SHP77 treated with DMSO at 0.1 percent for 48 hours (cell line): ENCODE measurements at places on chromosomes 3 and 15.

DNA sequence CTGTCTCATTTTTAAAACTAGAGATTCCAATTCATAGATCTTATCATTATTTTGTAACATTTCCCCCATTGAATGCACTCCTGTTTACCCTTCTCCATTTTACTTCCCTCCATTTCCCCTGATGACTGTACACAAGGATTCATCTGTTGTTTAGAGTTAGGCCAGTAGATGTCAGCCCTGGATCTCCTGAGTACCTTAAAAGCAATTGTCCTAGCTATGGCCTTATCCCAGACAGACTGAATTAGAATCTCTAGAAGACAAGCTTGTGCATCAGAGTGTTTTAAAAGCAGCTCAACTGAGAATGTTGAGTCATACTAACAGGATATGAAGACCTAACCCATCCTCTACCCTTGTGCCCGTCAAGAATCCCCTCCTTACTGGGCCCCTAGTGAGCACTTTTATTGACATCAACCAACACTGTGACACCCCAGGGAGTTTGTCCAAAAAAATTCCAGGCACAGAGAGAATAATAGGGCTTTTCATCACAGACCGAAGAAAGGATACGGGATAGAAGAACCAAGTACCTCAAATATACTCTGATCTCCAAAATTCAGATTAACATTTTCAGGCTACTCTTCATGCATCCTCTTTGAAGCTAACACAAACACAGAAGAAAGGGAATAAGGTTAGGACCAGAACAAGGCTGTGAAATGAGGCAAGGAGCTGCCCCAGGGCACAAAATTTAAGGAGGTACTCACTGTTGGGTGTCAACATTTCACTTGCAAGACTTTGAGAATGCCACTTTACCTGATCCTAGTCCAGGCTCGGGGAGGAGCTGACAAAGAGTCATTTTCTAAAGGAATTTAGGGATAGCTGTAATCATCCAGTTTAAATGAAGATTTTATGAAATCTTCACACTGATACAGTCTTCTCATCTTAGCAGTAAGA is 17.1 kb downstream of the ZBED2 start:
- no peak for DNase-seq

DNA sequence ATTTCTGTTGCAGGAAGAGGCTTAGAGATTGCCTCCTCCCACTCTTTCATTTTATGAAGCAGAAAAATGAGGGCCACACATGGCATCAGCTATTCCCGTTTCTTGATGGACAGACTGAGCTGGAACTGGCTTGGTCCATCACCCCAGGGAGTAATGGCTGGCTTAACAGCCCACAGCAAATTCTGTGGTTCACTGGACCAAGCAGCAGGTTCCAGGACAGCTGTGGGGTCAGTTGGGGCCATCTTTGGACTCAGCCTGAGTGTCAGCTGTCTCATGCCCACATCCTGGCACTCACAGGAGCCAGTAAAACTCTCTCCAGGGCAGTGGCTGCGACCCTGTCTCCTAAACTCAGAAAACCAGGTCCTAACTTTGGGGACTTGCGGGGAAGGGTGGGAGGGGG is 36.5 kb downstream of the ZDHHC19 start:
- DNase-seq, result no peak

GRCh38 chr3:36405190-36405589 is 24.9 kb downstream of the STAC start:
- no peak for DNase-seq

DNA sequence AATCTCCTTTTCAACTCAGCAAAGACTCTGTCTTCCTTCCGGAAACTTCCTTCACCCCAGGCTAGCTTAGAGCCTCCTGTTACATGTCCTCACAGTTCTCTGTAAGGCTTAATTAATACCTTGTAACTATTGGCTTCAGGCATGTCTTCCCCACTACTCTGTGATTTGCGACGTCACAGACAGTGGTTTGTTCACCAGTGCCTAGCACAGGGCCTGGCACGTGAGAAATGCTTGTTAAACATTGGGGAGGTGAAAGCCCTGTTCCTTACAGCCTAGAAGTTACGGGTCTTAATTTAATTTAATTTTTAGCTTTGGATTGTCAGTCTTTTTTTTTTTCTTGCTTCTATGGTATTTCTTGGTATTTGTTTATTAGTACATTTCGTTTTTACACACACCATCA is 36.4 kb upstream of the CACNA2D3 start:
- DNase-seq, result no peak

- DNase-seq, result no peak
Observed at GRCh38 chr15:89002830-89003229, 85.4 kb upstream of the ABHD2 start.

DNA sequence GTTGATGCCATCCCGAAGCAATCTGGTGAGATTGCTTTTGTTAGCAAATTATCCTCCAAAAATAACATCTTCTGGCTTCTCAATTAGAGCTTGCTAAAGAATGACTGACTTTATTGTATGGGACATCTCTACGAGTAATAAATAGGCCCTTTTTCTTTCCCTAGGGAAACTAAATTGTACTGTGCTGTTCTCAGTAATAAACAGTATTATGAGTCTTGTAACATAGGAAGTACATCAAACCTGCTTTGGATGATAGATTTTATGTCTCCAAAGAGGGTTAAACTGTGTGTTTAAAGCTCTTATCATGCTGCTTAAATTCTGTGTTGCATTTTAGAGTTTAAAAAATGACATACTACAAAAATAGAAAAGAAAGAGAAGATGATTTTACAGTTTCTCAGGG is 153.4 kb upstream of the THRB start:
- no peak for DNase-seq

DNA sequence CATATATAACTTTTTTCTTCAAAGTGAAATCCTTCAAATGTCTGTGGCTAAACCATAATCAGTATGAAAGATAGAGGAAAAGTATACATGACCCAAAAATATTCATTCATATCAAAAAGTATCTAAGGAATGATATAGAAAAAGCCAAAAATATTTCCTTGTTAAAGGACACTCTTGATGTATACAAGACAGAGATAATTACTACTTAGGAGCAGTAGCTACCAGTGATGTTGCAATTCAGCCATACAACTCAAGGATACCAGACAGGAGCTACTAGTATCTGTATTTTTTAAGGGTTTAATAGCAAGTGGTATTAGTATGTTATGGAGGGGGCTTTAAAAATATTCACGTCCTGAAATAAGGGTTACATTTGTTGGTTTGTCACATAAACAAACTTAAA is 37.0 kb downstream of the FBXL22 start:
- DNase-seq, result no peak

- DNase-seq, result no peak
Observed at GRCh38 chr3:111610612-111611054, 15.5 kb upstream of the ZBED2 start.

- DNase-seq, result no peak
Observed at GRCh38 chr3:143366672-143367071, 247.1 kb downstream of the CHST2 start.

- DNase-seq, result no peak
Observed at GRCh38 chr3:171177056-171177455, 150.5 kb upstream of the SLC2A2 start.

DNA sequence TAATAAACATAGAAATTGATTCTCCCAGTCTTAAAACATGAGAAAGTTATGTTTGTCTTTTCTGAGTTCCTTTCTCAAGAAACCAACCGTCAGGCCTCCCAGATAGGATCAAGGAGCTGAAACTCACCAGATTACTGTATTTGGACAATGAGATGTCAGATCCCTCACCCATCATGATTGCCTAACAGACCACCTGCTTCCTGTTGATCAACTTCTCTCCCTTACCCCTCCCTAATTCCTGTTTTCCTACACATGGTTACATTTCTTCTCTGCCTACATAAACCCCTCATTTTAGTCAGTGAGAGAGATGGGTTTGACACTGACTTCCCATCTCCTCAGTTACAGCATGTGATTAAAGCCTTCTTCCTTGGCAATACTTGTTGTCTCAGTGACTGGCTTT is 917.5 kb downstream of the FHIT start:
- DNase-seq, result no peak

DNA sequence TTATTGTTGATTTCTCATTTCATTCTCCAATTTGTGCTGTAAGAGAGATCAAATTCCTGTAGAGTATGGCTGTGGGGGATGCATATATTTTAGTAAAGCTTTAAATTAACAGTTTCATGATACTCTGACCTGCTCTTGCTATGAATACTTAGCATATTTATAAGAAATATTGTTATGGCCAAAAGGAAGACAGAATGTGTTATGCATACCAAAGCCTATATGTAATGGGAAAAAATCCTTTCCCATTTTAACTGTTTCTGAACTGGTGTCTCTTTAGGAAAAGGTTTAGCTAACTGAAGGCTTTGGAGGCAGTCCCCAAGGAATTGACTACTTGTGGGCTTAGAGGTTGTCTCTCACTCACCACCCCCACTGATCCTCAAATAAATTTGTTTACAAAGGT is 59.2 kb downstream of the CADPS start:
- DNase-seq, result no peak

GRCh38 chr15:40309344-40309862 is 1.7 kb upstream of the PLCB2 start:
- no peak for DNase-seq

DNA sequence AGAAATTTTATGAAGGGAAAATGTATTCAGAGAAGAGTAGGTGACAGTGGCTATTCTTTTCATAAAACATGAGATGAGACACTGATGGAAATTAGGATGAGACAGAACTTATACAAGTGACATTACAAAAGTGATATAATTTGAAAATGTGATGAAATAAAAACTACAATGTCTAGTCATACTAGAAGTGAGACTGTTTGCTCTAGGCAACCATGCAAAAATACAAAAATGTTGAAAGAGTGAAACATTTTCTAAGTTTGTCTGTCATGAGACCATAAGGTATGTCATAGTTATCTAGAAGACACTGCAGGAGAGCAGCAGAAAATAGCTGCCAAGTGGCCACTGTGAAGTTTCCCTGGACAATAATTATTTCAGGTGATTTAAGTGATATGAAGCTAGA is 459.5 kb downstream of the DIPK2A start:
- DNase-seq, result no peak

GRCh38 chr3:45509768-45510129 is 84.8 kb upstream of the LIMD1 start:
- no peak for DNase-seq

GRCh38 chr3:117306299-117306698 is 596.7 kb downstream of the TUSC7 start:
- no peak for DNase-seq

DNA sequence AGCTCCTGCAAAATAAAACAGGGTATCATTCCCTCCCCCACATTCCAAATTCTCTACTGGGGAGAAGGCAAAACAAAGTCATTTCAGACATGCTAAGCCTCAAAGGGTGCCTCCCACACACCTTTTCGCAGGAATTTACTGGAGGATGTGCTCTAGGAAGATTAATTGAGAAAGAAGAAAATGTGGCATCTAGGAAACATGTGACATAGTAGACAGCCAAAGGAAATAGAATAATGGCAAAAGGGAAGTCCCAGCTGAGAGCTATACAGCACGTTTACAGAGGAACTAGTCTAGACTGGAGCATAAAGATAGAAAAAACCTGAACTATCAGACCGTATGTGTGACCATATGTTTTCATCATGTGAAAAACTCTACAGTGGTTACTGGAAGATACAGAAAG is 58.8 kb upstream of the MELTF start:
- DNase-seq, result no peak

DNA sequence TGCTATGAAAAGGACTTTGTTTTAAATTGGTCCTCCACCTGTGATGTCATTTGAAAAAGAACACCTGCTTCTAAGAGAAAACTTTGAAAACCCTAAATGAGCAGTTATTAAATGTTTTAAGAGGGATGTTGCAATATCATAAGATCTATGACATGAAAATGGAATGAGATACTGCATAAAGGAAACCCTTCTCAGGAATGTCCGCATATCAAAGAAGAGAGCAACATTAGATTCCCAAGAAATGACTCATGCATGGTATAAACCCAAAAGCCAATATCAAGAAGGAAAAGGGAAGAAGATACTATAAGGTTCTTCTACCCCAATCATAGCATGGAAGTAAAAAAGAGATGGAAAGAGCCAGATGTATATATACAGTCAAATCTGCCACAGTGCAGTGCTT is 627.5 kb upstream of the LMCD1 start:
- DNase-seq, result no peak

DNA sequence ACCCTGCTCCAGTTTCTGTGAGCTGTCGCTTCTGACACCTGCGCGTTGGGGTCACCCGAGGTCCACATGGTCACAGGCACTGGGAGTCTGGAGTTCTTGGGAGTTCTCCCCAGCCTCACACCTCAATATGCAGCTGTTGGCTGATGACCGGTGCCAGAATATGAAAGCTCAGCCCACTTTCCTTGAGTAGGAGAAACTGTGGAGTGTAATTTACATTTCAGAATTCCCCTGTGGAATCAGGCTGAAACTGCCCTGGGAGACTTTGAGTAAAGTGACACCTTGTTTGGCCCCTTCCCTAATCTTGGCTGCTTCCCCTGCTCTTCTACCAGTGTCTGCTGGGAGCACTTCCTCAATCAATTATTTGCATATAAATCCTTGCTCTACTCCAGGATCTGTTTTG is 255.9 kb downstream of the NFKBIZ start:
- DNase-seq, result no peak

DNA sequence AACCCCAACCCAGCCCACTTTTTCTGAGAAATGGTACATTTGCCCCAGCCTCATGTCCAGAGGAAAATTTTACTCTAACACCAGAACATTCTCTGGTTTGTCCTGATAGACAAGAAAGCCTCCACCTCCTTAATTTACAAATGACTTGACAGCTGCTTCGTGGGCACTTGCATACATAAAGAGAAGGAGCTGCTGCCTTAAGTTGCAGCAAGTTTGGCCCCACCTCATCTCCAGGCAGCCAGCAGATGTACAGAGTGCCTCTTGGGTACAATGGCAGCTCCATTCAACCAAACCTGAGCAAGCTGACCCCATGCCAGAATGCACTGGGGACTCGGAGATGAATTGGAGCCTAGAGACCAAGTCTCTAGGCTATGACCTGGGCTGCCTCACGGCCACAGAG is 6.2 kb upstream of the H1-8 start:
- DNase-seq, result no peak

DNA sequence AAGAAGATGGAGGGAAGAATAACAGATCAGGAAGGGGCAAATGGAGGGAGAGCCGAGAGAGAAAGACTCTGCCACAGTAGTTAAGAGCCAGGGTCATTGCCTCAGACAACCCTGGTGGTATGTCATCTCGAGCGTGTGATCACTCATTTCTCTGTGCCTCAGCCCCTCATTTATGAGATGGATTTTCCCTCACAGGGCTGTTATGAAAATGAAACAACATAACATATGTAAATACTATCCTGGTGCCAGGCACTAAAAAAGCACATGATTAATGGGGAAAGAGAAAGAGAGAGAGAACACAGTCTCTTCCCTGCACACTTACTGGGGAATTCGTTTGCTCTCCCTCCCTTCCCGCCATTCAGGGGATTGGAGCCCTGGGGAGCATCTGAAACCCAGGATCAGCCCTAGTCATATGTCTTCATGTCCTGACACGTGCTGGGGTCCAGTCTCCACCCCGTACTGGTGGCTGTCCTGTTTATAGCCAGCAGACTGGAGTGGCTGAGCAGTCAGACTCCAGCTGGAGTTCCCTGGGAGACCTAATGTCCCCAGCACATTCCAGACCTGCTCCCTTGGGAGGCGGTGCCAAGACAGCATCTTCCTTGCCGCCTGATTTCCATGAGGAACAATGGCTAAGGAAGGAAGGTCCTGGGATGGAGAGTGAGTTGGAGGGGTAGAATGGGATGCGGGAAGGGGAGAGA is 14.7 kb upstream of the AMOTL2 start:
- no peak for DNase-seq
